ENCODE measurements at places on chromosomes 6 and 20.

GRCh38 chr20:17741220-17741619 is 41.5 kb downstream of the BANF2 start:
- DNase-seq: no peak

- no peak for DNase-seq
Measured at GRCh38 chr20:10553326-10553984, 118.3 kb downstream of the SLX4IP start.

DNA sequence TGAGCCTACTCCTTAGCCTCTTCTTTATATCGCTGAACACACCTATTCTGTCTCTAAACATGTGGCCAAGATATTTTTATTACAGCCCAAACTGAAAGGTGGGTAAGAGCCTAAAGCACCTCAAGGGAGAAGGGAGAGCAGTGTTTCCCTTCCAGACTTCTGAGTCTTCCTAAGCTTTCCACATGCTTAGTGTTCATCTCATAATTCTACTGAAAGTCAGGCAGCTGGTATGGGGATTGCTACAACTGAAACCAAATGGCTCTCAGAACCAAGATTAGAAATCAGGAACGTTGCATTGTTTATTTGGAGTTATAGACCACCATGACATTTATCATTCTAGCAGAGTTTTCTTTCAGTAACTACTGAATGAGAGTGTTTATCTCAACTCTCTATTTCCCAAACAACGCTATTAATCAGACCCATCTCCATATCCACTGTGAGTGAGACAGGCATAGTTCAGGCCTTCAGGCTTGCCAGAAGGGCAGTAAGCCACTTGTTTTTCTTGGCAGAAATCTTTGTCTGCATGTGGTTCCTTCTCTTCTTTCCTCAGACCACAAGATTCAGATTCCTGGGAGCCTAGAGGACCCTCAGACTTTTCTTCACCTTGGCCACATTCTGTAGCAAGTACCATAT is 22.8 kb downstream of the VGLL2 start:
- DNase-seq: no peak

- no peak for DNase-seq
Measured at GRCh38 chr20:35329435-35330139, 37.4 kb upstream of the FAM83C start.

DNA sequence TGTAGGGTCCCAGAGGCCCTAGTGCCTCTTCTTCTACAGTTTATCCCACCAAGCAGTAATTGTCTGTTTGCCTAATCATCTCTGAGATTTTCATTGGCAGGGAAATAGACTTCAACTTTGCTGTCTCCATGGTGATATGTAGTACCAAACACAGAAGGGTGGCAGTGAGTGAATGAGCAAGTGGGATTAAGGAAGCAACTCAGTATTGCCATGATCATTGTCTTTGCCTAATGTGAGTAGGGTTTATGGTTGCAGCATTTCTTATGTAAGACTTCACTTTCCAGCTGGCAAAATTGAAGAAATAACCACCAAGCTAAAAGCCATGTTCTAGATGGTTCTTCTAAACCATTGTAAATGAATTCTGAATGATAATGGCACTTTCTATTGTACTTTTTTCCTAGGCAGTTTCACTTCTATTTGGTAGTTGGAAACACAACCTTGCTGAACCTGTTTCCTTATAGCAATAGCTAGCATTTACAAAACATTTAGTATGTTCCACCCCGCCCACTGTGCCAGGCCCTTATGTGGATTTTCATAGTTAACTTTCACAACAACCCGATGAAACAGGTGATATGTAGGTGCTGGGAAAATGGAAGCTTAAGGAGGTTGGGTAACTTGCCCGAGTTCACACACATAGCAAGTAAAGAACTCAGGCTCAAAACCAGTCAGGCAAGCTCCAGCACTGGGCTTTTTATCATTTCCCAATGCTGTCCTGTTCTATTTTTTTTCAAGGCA is 32.0 kb downstream of the ZC2HC1B start:
- DNase-seq: no peak

DNA sequence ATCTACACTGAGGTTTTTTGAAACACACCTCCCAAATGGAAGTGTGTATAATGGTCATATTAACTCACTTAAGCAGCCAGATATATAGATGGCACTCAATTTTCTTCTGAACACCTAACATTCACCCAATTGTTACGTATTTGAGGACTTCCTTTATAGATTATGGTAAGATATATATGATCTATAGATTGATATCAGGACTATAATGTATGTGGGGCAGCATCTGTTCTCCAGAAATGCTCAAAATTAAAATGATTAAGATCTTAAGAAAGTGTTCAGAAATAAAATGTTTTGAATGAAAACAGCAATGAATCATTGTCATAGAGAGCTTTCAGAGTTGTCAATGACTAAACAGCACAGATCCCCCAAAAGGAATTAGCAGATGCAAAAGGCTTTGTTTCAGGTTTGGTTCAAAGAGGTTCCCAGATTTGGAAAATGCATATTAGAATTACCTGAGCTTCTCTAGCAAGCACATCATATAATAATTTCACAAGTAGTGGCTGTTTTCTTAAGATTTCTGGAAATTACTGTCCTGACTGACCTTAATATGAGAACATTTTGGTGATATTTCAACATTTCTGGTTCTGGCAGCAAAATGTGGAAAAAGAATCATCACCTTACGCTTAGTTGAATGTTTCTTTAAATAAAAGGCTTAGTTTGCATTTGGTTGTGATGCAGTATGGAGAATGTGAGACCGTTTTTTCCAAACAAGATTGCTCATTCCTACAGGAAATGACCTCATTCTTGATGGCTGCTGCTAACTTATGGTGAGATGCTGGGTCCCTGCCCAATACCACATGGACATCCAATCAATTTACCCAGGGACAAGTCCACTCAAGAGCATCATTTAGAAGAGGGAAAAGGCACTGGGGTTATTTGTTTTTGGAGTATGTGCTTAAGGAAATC is 31.5 kb downstream of the TRAF3IP2 start:
- peak; percentile 38 for DNase-seq

DNA sequence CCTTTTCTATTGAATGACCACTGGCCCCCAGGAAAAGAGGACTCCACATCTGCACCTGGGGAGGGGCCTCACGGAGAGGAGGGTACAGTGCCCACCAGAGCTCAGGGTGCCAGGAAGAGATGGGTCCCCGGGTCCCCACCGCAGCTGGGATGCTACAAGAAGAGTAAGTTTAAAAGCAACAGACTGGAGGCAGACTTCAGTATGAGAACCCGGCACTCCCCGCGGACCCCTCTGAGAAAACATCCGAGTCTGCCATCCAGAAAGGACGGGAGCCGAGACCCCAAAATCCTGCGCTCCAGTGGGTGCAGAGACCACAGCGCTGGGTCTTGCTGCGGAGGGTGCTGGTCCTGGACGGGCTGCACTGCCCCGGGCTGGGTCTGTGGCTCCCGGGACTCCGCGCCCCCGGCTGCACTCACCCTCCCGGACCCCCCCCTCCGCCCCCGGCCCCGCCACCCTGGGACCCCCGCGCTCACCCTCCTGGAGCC is 350 bp downstream of the HELZ2 start:
- no peak for DNase-seq

- no peak for DNase-seq
Measured at GRCh38 chr6:145252737-145253136, 482.6 kb downstream of the EPM2A start.

GRCh38 chr6:164749221-164750064 is 560.0 kb downstream of the C6orf118 start:
- DNase-seq: no peak

DNA sequence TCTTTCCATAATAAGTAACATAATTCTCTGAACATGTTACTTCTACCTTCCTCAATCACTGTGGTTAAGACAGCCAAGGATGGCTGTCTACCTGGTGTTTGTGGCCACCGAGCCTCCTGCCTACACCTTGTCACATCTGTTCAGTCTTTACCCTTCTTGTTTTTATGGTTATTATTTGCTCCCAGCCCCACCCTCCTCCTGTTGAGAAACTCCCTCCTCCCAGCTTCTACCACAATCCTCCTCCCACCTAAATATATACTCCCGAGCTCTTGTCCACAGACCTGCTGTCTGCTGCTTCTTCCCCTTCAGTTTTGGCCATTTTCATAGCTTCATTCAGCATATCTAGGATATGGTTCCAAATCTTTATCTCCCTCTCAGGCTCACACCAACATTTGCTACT is 35.7 kb upstream of the GABRR1 start:
- DNase-seq: no peak

DNA sequence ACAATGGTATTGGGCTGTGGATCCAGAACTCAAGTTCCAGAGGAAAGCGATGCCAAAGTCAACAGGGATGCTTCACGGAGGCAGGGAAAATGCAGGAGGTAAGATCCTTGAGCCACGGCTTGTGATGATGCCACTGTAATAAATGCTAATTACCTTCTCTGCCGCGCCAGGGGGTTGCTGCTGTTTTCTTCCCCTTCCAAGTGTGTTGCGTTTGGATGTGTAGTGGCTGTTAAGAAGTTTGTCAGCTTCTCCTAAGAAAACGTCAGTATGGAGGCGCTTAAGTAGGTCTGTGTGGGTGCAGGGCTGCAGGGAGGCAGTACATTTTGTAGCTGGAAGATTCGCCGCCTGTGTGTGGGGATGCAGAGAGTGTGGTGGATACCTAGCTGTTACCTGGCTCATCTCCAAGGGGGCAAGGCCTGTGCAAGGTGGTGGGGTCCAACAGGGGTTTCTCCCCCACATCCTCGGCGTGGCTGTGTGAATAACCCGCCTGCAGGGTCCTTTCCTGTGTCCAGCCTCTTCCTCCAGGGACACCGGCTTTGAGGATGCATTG is 318.7 kb downstream of the CDH4 start:
- no peak for DNase-seq

- DNase-seq: no peak
Measured at GRCh38 chr6:147724454-147724853, 216.0 kb downstream of the SAMD5 start.

- no peak for DNase-seq
Measured at GRCh38 chr6:88705601-88706000, 257.8 kb downstream of the RNGTT start.

DNA sequence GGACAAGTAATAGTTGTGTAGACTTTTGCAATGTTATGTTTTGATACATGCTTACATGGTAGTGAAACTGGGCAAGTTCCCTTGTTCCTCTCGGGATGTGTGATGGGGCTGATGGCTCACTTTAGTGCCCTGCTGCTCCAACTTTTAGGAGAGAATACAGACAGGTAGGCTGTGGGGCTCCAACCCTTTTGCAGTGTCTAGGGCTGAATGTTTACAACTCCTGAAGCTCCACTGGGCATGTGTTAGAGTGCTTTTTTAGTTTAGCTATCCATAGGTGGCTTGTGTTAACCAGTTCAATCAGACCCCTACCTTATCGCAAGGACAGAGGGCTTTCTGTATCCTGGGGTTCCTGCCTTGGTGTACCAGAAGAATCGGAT is 33.8 kb downstream of the SERPINB6 start:
- no peak for DNase-seq

GRCh38 chr6:36113703-36114102 is 16.6 kb upstream of the MAPK13 start:
- no peak for DNase-seq

GRCh38 chr20:56453352-56453751 is 15.1 kb upstream of the RTF2 start:
- DNase-seq: no peak

- no peak for DNase-seq
Measured at GRCh38 chr6:55636406-55637102, 57.6 kb upstream of the HMGCLL1 start.

DNA sequence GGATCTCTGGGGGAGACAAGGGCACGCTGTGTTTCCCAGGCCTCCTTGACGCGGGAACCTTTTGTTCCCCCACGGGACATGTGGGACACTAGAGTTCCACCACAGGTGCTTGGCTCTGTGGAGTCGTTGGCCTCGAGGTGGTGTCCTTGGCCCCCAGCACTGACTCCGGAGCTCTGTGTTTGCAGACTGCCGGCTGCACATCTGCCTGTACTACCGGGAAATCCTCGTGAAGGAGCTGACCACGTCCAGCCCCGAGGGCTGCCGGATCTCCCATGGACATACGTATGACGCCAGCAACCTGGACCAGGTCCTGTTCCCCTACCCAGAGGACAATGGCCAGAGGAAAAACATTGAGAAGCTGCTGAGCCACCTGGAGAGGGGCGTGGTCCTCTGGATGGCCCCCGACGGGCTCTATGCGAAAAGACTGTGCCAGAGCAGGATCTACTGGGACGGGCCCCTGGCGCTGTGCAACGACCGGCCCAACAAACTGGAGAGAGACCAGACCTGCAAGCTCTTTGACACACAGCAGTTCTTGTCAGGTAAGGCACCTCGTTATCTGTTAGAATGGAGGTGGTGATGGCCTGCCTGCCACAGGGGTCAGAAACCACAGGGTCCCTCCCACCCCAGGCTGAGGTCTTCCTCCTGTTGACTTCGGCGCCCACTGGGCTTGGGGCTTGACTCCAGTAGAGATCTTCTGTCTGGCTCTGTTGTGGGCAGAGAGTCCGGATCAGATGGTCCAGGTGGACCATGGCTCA is 9.9 kb downstream of the IRF4 start:
- DNase-seq: no peak

Data from H54 (cell line).